Dermis blood vessel endothelial cell (primary cell): ENCODE measurements at places on chromosomes 1 and 21. TPM values are rescaled to one million over a fixed set of nuclear protein-coding genes. Genes with fewer than 3 reads are reported as not detected.

Gene CCDC185
- 0.17 TPM in 1 of 2 replicates, not detected in the other for total RNA-seq

Gene GUK1
- total RNA-seq, result 471 and 724 TPM in 2 replicates

Gene PCAT6
- 0.51 TPM in 1 of 2 replicates, not detected in the other for total RNA-seq

Gene LIPI
- total RNA-seq, result not detected in 2 replicates

Gene ZBTB8A
- total RNA-seq, result 11.3 and 12.6 TPM in 2 replicates

Gene LEFTY1
- total RNA-seq, result 0.19 TPM in 1 of 2 replicates, not detected in the other

Gene CD1B
- total RNA-seq, result not detected in 2 replicates

Gene RASAL2
- total RNA-seq, result 32.2 and 35.4 TPM in 2 replicates

Gene TMEM52
- total RNA-seq, result 0.37 TPM in 1 of 2 replicates, not detected in the other

Gene PALMD
- total RNA-seq, result 63.3 and 106 TPM in 2 replicates

Gene LRRC7
- 0.37 TPM in 1 of 2 replicates, not detected in the other for total RNA-seq
